ENCODE measurements at places on chromosomes 13 and 19.

DNA sequence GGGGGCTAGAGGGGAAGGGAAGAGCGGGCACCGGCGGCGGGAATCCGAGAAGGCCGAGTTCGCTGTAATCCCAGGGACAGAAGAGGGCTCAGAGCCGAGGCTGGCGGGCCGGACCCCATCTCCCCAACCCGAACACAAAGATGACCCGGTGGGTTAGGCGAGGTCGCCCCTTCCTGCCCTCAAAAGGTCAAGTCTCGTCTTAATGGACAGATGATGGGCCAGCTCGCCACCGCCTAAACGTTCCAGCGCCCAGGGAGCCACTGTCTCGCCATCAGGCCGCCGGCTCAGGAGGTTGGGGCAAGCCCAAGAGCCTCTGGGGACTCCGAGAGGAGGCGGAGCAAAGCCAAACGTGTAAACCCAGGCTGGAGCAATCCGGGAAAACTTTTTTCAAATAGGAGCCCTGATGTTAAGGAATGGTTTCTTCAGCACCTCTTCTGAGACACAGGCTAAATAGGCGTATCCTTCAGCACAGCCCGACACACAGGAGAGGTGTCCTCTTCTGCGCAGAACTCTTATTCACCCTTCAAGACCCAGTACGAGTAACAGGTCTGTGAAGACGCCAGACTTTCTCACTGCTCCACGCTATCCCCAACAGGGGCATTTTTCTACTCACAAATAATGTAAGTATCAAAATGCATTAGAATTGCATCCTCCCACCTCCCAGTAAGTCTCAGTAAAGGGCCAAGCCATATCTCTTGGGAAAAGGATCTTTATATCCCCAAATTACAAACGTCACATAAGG lies 6.3 kb upstream of the POU4F1 start:
- DNase-seq: no peak

DNA sequence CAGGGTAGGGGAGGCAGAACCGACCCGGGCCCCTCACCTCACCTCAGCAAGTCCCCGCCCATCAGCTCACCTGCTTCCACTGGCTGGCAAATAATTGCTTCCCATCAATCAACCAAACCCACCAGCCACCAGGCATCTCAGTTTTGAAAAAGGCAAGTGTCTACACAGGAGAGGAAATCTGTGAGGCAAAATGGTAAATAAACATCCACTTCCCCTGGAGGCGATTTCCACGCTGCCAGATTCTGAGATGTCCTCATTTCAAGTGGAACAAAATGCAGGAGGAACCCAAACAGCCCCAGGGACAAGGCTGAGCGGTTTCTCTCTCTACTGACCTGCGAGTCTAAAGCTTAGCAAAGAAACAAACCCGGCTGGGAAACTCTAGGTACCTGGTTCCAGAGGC lies 117.5 kb downstream of the CRYL1 start:
- no peak for DNase-seq

- DNase-seq: no peak
Measured at GRCh38 chr13:40315416-40316064, 350.9 kb downstream of the FOXO1 start.

DNA sequence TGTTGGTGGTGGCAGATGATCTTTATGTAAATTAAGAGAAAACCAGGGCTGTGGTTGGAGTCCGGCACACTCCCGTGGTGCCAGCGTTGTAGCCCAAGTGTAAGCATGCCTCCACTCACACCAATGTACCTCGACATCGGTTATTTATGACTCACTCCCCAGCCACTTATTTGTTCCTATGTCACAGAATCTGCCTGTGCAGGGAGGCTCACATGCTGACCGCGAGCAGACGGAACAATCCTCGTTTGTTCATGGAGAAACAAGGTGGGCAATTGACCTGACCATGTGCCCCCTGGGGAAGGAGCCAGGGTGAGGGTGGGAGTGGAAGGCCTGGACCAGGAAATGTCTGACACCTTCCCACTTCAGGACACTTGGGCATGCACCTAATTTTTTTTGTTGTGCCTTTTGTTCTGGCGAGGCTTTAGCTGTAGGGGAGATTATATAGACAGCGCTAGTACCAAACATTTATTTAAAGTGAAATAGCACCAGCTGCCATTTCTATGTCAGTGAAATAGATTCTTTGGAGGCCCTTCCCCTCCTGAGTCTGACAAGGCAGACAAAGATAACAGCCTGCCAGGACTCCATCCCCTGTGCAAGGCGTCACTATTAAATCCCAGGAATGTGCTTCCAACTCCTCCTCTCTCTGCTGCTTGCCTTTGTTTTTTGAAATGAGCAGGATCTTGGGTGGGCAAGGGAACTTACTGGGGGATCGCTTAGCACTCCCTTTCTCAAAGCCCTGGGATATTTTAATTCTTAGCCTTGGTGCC lies 394.2 kb downstream of the FGF9 start:
- no peak for DNase-seq

DNA sequence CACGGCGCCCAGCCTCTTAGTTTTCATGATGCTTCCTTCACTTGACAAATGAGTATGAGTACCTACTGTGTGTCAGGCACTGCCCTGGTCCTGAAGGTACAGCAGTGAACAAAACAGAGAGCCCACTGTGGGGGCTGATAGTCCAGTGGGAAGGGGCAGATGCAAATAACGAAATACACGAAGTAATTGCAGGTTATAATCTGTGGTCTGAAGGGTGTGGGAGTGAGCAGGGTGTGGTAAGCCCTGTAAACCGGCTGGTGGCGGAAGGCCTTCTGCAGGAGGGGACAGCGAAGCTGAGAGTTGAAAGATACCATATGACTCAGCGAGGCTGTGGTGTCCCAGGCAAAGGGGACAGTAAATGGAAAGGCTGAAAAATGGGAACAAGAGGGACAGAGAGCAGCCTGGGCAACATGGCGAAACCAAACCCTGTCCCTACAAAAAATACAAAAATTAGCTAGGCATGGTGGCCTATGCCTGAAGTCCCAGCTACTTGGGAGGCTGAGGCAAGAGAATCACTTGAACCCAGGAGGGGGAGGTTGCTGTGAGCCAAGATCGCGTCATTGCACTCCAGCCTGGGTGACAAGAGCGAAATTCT lies 60.5 kb downstream of the MAP4K1 start:
- DNase-seq: no peak

DNA sequence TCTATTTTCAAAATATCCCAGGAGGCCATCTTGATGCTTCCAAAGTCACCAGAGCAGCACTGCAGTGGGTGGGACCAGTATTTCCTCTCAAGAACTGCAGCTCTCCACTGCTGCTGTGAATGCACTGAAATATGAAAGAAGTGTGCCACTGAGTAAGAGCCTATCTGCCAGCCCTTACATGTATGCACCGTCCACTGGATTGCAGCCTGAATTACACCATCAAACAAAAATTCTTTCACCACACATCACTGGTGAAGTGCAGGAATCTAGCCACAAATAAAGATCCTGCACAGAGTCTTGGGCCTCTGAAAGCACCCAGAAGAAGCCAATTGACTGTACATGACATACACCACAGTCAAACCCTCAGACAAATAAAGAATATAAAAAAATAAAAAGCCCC lies 249.0 kb downstream of the LHFPL6 start:
- DNase-seq: peak; percentile 42

DNA sequence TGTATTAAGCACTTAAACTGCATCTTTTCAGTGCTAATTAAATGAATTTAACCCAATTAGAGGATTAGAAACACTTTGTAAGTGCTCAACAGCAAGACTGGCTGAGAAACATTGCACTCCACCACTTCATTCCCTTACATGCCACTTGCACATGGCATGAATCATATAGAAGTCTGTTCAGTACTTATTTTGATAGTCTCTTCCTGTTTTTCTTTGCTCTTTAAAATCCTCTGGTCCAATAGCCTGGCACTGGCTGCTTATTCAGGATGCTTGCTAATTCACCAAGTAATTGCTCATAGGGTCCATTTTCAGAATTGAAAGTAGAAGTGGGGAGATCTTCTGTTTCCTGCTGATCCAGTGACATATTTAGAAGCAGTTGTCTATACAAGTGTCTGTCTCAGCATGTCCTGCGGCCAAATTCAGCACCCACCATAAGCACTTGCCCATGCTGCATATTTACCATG lies 900.1 kb downstream of the PCDH9 start:
- DNase-seq: no peak

GRCh38 chr13:26664876-26665275 lies 95.7 kb downstream of the GPR12 start:
- no peak for DNase-seq

DNA sequence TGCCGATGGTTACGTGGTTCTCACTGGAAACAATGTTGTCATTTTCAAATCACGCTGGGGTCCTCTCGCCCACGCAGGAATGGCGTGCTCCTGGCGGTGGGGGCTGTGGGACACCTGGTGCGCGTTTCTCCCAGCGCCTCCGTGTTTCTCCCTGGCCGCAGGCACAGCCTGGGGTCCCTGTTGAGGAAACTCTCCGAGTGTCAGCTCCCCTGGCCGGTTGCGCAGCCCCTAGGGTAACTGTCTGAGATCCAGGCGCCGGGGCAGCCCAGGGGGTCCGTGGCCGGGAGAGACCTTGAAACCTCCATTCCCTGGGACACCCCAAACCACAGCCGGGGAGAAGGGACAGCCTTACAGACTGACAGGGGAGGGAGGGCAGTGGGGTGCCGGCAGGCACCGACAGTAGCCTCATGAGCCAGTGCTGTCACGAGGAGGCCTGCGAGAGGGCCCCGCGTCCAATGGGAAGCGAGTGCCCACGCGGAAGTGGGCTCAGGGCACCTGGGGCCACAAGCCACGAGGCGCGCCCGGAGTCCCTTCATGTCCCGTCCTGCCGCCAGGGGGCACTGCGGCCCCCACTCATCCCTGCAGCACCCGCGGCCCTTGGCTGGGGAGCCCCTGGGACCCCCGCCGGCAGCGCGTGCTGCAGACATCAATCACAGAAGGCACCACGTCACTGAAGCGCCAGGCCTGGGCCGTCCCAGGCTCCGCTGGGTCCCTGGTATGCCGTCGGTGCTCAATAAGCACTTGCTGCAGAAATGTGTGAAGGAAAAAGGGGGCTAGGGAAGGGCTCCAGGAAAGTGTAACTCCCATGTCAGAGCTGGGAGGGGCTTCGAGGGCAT lies 9.5 kb downstream of the ADAMTSL5 start:
- DNase-seq: no peak

GRCh38 chr19:33647146-33647545 lies 25.4 kb downstream of the CHST8 start:
- no peak for DNase-seq

- no peak for DNase-seq
Measured at GRCh38 chr13:99055281-99055680, 77.4 kb upstream of the DOCK9 start.

- DNase-seq: no peak
Measured at GRCh38 chr19:15453091-15453578, 3.4 kb upstream of the WIZ start.

- DNase-seq: no peak
Measured at GRCh38 chr13:111117961-111118360, 2.9 kb downstream of the ARHGEF7 start.

DNA sequence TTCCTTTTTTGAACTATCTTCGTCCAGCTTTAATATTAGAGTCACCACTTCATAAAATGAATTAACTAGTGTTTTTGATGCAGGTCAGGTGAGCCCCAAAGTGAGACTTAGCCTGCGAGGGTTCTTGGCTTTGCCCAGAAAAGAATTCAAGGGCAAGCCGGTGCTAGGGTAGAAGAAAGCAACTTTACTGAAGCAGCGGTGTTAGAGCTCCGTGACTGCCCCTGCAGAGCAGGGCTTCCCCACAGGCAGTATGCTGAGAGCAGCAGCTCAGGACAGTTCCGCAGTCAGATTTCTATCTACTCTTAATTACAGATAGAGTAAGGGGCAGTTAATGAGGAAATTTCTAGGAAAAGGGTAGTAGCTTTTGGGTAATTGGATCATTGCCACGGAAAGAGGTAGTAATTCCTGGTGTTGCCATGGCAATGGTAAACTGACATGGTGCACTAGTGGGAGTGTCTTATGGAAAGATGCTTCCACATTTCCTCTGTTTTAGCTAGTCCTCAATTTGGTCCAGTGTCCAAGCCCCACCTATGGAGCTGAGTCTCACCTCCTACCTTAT lies 432.2 kb upstream of the ZNF507 start:
- DNase-seq: no peak

GRCh38 chr19:28971513-28971912 lies 241.4 kb downstream of the UQCRFS1 start:
- no peak for DNase-seq

GRCh38 chr13:45196622-45197021 lies 4.2 kb downstream of the KCTD4 start:
- no peak for DNase-seq

DNA sequence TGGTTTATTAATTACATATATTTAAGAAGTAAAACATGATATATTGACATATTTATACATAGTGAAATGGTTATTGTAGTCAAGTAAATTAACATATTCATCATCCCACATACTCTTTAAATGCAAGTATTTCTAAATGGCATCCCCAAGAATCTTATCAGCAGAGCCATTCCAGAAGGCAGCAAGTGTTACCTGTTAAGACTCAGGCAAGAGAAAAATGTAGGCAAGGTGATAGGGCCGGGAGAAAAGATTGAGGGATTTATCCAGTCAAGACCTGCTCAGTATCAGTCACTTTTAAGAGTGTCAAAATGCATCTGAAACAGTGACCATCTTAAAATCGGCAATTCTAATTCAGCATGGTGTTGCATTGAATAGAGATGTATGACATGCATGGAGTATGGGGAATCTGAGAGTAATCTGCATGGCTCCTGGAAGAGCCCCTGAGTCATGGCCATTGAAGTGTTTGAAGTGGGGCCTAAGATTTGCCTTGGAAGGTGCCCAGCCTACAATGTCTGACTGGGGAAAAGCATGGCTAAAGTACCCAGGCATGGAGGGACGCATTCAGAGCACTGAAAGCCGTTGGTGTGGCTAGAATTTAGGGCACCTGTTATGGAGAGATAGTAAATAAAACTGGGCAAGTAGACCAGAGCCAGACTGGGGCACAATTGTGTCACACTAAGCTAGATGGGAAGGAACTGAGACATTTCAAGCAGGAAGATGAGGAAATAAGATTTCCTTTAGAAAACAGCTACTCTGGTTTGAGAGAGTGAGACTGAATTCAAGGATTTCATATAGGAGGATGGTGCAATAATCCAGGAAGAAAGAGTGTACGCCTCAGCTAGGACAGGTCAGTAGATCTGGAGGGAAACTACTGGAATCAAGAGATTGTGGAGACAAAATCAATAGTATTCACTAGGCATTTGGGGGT lies 25.0 kb upstream of the C1QTNF9B start:
- no peak for DNase-seq

GRCh38 chr19:28103921-28104320 lies 1109.0 kb downstream of the UQCRFS1 start:
- DNase-seq: no peak

- DNase-seq: peak; percentile 46
Measured at GRCh38 chr19:52048555-52049501, at the start of gene ZNF432. ZNF432 (minus strand) TSS chr19:52048838; CDS start chr19:52046868, 1,970 bp downstream.

DNA sequence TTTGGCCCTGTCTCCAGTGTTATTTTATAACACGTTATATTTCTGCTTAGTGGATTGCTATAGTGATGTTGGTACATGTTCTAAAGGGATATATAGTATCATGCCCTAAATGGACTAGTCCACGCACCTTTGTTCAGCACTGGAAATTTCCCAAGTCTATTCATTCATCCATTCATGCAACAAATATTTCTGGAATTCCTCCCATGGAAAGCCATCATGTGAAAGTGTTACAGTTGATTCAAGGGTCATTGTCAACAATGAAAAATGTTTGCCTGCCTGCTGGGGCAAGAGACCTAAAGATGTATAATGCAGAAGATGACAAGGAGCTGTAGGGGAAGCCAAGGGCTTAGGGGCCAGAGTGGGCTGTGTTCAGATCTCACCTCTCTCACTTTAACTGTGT lies 10.8 kb upstream of the HSPH1 start:
- peak; percentile 50 for DNase-seq

Data from AG04449 (cell line).